LHCN-M2 (cell line): ENCODE measurements at places on chromosomes 13 and 19. TPM values are rescaled to one million over a fixed set of nuclear protein-coding genes. Genes with fewer than 3 reads are reported as not detected.

- peak; percentile 98 for DNase-seq
Observed at GRCh38 chr19:11528551-11529341, at the start of gene ECSIT. Gene ECSIT (minus strand): TSS chr19:11529134. CDS start chr19:11519170, 9,964 bp downstream.

CADM4 gene
- 0.69 TPM in 1 of 2 replicates, not detected in the other for total RNA-seq

ZNF628 gene
- 2.7 and 9.2 TPM in 2 replicates for total RNA-seq

FFAR1 gene
- not detected in 2 replicates for total RNA-seq

GRCh38 chr13:112898621-112899280, 70.3 kb upstream of the MCF2L start:
- DNase-seq = no peak

GRCh38 chr19:42158926-42159325, 26.7 kb upstream of the POU2F2 start:
- DNase-seq = no peak

GRCh38 chr13:36880961-36881360, 39.1 kb downstream of the SMAD9 start:
- DNase-seq = peak; percentile 55

SMIM44 gene
- not detected in 2 replicates for total RNA-seq

NLRP4 gene
- total RNA-seq = not detected in 2 replicates

DNA sequence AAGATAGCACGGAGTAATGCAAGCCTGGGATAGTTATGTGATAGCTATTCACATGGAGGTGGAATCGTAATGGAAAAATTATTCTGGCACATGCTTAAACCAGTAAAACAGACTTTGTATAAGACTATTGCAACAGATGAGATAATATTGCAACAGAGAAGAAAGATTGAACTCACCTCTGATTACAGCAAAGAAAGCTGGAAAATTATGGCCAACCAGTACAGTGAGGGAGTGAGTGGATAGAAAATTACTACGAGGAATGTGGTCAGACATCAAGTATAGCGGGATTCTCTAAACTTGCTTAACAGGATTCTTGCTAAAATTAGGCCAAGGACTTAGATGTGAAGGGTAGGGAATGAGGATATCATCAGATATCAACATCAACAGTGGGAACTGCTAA, 397.6 kb upstream of the KLHL1 start:
- DNase-seq = no peak

DNA sequence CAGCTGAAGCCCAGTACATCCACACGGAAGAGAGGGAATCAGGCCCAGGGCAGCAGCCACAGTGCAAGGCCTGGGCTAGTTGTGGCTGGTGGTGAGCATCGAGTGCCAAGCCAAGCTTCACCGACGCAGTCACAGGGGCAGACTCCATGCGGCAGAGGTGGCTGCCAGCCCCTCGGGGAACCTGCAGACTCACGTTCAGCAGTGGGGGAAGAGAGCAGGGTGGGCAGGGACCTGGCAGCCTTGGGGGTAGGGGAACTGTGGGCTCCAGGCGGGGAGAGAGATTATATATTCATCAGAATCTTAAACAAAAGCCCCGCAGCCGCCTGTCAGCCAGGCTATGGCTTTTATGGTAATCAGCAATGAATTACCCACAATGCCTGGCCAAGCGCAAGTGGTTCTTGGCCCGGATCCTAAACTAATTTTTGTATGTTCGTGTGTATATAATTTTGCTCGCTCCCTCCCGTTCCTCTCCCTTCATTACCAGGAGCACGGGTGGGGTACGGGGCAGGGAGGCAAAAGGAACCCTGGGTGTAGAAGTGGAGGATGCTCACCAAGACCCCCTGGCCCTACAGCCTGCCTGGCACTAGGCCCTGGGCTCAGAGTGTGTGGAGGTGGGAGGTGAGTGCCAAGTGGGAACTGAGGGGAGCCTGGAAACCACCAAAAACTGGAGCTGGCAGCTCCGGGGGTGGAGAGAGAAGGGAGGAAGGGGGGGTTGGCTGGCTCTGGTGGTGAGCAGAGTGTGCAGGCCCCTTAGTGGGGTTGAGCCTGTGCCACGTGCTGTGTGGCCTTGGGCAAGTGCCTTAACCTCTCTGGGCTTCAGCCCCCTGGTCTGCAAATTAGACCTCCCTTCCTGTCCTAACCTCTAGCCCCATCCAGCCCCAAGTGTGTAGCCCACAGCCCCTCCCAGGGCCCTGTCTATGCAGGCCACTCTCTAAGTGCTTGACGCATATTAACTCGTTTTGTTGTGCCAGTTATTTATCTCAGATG, 31.9 kb downstream of the PTPRS start:
- peak; percentile 63 for DNase-seq

MBD3L2 gene
- not detected in 2 replicates for total RNA-seq

DNA sequence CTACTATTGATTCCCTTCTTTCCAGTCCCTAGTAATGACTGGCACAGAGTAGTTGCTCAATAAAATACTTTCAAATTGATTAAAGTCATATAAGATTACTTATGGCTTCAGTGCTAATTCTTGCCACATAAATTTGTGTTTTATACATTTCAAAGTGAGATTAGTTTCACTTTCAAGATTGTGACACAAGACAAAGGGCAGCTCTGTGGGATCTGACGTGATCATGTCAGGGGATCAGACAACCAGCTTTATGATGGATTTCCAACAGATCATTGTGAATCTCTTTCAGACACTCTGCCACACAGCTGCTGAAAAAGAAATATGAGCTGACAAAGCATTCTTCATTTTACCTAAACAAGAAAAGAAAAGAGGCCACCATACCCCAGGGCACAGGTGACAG, 73.4 kb upstream of the POMP start:
- DNase-seq = no peak

DNA sequence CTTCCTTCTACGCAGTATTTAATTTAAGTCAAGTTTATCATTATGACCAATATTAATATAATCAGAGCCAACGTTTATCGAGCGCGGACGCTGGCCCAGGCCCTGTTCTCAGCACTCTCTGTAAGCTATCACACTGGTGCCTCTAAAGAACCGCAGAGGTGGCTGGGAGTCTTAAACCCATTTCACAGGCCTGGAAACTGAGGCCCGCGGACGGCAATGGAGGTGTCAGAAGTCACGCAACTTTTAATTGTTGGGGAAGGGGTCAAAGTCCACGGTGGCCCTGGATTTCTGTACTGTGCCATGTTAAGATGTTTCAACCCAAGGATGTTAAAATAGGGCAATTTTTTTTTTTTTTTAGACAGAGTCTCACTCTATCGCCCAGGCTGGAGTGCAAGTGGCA, 8.8 kb downstream of the PTPRS start:
- no peak for DNase-seq

GRCh38 chr13:113207460-113207859, 1.0 kb downstream of the PCID2 start:
- DNase-seq = no peak

DNA sequence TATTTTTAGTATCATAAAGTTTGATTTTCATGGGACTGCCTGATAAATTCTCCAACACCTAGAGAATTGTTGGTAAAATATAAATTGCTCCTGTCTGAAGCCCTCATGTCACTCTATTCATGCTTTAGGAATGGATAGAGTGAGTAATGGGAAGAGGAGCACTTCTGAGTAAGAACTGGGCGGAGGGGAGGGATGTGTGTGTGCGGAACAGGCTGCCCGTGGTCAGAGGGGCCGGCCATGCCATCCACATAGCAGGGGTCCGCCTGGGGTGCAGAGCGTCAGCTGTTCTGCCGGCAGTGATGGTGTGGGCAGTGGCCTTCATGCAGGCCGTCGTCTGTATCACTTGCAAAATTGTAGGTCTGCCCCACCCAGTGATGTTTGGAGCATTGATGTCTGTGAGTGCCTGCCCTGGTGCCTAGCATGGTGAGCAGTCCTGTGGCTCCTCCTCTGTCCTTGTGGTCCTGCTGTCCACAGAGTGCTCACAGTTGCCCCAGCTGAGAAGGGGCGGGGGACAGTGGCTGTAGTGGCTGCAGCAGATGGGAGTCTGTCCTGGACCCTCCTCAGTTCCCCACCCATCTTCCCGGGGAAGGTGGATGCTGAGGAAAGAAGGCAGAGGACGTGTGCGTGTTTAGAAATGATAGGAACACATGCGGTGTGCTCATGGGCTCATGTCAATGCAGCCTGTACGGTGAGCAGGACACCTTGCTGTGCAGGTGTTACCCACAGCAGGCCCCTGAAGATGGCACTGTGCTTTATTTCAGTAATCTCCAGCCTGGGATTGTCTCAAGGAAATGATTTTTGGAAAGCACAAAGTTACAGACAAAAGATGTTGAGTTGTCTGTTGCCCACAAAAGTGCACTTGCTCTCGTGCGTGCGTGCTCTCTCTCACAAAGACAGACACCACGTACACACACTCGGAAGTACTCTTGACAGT, 49.4 kb upstream of the TEX29 start:
- peak; percentile 65 for DNase-seq
